COR-L47 (cell line): ENCODE measurements at places on chromosomes 12 and 14.

- no peak for DNase-seq
Measured at GRCh38 chr12:57835366-57836288, 10.9 kb downstream of the CTDSP2 start.

GRCh38 chr12:66359300-66359699 is 57.0 kb downstream of the HELB start:
- DNase-seq: no peak

DNA sequence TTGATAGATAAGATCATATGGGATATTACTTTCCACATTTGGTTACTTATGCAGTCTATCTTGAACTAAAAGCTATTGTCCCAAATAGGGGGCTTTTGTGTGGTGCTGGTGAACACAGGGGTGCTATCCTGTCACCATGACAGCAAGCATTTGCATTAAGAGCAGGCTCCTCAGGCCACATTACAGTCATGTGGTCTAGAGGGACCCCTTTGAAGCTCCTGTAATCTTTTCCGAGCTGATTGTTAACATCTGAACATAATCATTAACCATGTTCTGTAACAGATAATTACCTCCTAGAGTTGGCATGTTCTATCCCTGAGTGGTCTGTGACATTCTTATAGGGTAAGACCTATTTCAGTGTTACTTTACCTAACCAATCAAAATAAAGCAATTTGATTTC is 178.8 kb downstream of the KTN1 start:
- DNase-seq: no peak

DNA sequence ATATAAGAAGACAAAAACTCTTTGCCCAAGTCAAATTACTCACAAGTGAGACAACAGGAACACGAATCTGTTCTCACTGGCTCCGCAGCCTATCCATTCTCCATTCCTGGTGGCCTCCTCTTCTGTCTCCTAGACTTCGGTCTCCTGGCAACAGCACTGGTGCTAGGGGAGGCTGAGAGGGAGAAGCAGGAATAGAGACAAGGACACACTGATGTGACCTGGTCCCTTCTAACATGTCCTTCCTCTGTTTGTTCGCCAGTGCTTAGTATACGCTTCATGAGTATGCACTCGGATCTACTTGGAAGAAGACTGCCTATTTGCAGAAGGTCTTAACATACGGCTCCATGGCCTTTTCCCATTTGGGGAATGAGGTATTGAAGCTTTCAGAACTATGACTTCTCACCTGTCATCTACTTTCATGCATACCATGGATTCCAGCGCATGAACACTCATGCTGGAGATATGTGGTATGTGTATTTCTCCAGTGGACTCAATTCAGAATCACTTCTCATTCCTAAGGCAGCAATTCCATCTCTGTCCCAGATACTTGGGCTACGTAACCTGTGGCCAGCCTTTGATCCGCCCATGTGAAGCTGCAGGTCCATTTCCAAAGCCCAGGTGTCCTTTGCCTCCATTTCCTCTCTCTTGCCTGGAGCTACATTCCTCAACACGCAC is 33.9 kb downstream of the BHLHE41 start:
- no peak for DNase-seq

DNA sequence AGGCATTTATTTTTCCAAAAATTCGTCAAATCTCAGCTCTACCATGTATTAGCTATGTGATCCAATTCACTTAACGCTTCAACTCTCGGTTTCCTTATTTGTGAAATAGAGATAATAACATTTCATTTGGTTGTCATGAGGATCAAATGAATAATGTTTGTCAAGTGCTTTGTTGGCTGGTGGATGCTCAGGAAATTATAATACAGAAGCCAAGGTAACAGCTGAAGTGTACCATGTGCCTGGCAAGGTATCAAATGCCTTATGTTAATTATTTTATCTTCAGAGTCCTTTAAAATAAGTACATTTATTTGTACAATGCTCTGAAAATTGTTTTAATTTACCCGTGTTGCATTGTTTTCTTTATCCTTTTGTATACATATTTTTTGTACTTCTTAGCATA is 6.1 kb upstream of the PRKCH start:
- DNase-seq: no peak

- DNase-seq: no peak
Measured at GRCh38 chr14:94051779-94052178, 25.6 kb downstream of the OTUB2 start.

- DNase-seq: no peak
Measured at GRCh38 chr14:28097585-28097984, 669.0 kb upstream of the FOXG1 start.

DNA sequence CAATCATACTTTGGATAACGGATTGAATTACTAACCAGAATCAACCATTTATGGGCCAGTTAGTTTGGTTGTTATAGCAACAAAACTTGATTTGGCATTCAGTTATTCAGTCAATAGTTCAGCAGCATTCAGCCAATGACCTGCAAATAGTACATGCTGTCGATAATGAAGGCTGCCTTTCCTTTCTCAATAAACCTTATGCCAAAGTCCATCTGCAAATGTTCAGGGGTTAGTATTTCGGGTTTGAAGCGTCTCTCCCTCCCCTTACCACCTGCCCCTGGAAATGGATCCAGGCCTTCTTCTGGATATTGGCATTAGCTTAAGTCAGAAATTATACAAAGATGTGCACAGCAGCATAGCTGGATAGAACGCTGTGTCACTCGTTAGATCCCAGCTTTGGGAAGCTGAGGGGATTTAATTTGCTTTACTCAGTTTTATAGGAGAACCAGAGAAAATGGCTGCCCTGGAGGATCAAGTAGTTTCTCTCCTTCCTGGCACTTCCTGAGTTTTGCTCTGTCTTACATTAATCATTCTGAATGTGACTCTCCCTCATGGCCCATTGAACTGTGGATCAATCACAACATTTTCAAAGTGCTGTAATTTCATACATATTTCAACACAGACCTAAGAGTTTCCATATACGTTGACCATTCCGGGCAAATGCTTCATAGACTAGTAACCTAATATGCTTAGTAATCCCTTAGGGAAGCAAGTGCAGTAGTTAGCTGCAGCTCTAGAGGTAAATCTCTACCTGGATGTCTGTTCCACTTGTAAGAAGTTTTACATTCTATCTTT is 46.7 kb upstream of the PTPRR start:
- no peak for DNase-seq

GRCh38 chr12:52156757-52157565 is 34.9 kb downstream of the KRT80 start:
- peak; percentile 63 for DNase-seq

DNA sequence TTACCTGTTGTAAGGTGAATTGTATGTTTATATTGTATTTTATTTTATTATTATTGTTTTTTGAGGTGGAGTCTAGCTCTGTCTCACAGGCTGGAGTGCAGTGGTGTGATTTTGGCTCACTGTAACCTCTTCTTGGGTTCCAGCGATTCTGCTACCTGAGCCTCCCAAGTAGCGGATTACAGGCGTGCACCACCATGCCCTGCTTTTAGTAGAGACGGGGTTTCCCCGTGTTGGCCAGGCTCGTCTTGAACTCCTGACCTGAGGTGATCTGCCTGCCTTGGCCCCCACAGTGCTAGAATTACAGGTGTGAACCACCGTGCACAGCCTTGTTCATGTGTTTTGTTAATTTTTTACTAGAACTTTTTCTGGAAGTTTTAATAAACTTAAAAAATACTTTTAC is 3.8 kb downstream of the ATF7IP start:
- no peak for DNase-seq

DNA sequence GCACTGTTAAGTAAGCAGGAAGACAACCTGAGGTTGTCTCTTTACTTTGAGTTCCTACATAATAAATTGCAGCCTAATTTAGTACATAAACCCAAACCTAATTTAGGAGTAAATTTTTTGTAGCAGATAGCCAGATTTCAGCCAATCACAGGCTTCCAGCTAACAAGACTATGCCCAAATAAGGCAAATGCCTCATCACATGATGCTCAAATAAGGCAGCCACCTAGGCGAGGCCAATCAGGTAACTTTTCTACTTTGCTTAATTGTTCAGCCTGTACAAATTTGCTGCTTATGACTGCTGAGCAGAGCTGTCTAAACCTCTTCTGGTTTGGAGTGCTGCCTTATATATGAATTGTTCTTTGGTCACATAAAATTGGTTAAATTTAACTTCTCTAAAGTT is 1118.7 kb upstream of the TMEM132C start:
- no peak for DNase-seq

DNA sequence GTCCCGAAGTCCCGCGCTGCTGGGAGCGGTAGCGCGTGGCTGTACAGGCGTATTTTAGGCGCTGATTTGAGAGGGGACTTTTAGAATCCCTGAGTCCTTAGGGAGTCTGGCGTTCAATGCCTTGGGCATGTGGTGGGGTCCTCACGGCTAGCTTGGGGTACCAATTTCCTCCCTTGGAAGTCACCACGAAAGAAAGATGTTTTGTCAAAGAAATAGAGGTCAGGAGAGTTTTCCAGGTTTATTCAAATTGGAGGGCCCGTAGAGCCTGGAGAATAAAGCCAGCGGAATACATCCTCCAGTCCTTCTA is 63.9 kb downstream of the KLHL28 start:
- DNase-seq: no peak

DNA sequence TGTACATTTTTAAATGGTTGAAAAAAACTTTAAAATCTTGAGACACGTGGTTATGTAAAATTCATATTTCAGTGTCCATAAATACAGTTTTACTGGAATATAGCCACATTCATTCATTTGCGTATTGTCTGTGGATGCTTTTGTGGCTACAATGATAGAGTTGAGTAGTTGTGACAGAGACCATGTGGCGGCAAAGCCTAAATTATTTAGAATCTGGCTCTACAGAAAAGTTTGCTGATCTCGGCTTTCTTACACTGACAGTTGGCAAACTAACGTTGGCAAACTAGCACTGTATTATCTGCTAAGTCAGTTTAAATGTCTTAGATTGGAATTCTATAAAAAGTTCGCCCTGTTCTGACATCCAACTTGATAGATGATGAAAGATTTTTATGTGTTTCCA is 2.4 kb downstream of the UNC119B start:
- DNase-seq: no peak

- DNase-seq: peak; percentile 75
Measured at GRCh38 chr14:101113835-101114725, 210.6 kb upstream of the RTL1 start.

DNA sequence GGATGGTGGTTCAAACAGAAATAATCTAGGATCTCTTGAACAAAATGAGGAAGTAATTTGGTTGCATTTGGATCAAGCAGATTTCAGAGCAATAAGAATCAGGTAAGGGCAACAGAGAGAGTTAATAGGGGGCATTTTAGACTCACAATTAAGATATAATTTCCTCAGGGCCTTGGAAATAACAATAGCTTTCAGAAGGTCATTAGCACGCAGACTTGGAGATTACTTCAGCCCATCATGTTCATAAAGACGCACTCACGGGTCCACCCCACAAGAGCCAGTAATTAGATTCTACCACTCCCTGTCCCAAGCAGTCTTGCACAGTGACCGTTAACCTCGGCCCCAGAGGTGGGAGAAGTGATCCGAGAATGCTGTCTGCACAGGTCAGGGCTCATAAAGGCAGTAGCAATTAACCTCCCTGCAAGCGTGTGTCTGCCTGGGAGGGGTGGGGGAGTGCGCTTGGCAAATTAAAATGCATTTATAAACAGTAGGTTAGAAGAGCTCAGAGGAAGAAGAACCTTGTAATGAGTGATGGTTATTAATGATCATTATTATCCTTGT is 125.7 kb upstream of the CCDC196 start:
- DNase-seq: no peak

- no peak for DNase-seq
Measured at GRCh38 chr12:2403221-2403976, 350.6 kb downstream of the CACNA1C start.

GRCh38 chr12:76508128-76508980 is 51.2 kb downstream of the OSBPL8 start:
- DNase-seq: no peak

GRCh38 chr12:114846771-114847170 is 162.8 kb upstream of the TBX3 start:
- no peak for DNase-seq

GRCh38 chr14:84927096-84927827 is 602.7 kb upstream of the FLRT2 start:
- no peak for DNase-seq

GRCh38 chr14:84090837-84091236 is 1439.1 kb upstream of the FLRT2 start:
- DNase-seq: no peak

GRCh38 chr14:31340297-31341063 is 79.9 kb downstream of the HEATR5A start:
- no peak for DNase-seq

- DNase-seq: no peak
Measured at GRCh38 chr12:29869946-29870345, 86.2 kb upstream of the TMTC1 start.

DNA sequence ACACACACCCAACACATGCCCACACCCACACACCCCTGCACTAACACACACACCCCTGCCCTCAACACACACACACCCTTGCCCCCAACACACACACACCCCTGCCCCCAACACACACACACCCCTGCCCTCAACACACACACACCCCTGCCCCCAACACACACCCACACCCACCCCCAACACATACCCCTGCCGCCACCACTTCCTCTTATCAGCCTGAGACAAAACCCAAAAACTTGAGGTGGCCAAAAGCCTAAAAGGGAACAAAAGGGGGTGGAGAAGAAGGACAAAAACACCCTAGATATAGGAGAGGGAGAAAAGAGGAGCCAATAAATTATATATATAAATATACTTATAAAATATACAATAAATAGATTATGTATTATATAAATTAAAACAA is 9.1 kb upstream of the DEGS2 start:
- DNase-seq: no peak

DNA sequence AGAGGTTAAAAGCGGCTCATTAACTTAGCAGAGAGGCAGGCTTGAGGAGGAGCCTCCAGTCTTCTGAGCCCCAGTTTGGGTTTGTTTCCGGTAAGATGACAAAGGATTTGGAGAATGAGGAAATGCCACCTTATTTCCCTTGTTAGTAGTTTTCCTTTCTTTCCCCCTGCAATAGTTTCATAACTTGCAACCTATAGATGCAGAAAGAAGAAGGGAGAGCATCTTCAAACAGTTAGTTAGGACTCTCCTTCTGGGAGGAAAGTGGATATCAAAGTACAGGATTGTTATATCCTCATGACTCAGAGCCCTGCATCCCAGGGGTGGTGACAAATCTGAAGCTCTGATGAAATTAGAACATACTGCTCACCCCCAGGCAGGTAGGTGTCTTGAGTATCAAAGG is 180.7 kb upstream of the SLC38A2 start:
- DNase-seq: no peak

GRCh38 chr12:54997929-54998522 is 13.5 kb upstream of the TESPA1 start:
- DNase-seq: no peak

GRCh38 chr14:92473261-92473968 is 40.2 kb upstream of the RIN3 start:
- no peak for DNase-seq

DNA sequence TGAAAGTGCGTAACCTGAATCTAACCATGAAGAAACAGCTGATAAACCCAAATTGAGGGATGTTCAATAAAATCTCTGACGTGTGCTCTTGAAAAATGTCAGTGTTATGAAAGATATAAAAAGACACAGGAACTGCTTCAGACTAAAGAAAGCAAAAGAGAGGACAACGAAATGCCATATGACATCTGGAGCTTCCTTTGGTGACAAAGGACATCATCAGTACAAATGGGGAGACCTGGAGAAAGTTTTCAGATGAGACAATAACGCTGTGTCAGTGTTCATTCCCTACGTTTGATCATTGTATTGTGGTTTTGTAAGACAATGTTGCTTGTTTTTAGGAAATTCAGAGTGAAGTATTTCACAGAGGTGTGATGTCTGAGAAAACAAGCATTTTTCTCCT is 125.9 kb upstream of the MAP1LC3B2 start:
- DNase-seq: no peak
